ENCODE measurements at places on chromosomes 2 and 18.

- no peak for DNase-seq
Measured at GRCh38 chr2:150888337-150888736, 373.3 kb downstream of the RBM43 start.

- DNase-seq = no peak
Measured at GRCh38 chr18:31064130-31064529, 21.6 kb upstream of the DSC3 start.

DNA sequence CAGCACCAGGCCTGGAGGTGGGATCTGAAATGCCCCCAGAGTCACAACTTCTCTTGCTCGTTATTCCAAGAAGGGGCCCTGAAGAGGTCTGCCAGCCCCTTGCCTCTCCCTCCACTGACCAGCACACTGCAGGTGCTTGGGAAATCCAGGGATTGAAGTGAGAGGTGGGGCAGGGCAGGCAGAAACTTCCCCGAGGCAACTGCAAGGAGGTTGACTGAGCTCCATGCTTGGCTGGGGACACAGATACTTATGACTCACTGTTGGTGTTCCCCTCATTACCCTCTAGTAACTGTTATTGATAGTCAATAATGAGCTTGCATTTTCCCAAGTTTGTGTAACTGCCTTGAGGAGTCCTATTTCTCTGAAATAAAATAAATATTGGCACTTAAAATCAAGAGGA, 47.5 kb downstream of the MARCO start:
- no peak for DNase-seq

- DNase-seq = no peak
Measured at GRCh38 chr2:36438449-36438977, 82.9 kb downstream of the CRIM1 start.

DNA sequence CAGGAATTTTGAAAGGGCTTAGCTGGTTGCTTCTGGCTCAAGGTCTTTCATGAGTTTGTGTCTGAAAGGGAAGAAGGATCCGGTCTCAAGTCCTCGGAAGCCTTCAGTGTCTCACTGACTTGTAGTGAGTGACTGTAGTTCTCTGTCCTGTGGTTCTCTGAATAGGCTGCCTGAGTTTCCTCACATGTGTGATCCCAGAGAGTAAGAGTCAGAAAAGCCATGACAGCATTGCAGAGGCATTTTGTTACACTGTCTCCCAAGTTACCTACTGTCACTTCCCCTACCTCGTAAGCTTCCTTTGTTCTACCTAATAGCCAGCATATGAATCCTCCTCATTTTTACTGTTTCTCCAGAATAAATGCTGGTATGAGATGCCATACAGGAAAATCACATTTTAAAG, 709.1 kb upstream of the CHAC2 start:
- DNase-seq = no peak

- DNase-seq = no peak
Measured at GRCh38 chr2:216116418-216116817, 7.3 kb downstream of the XRCC5 start.

DNA sequence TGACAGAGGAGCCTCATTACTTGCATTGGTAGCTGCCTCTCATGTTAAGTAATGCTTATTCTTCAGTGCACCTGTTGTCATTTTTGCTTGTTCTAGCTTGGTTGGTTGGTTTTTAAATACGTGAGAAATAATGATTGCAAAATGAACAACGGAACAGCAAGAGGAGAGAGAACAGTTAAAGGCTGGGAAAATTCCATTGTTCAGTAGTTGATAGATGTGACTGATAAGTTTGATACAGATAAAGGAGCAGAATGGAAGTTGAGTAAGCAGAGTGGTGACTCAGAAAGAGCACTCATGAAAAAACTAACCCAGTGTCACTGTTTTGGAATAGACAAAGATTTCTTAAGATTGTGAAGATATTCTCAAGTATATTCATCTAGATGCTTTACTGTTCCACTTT, 50.5 kb downstream of the MTA3 start:
- no peak for DNase-seq

GRCh38 chr2:42239811-42240210, 70.7 kb downstream of the EML4 start:
- DNase-seq = no peak

GRCh38 chr18:335733-336132, 67.9 kb upstream of the THOC1 start:
- no peak for DNase-seq

- DNase-seq = no peak
Measured at GRCh38 chr2:228699400-228699799, 517.9 kb upstream of the SPHKAP start.

DNA sequence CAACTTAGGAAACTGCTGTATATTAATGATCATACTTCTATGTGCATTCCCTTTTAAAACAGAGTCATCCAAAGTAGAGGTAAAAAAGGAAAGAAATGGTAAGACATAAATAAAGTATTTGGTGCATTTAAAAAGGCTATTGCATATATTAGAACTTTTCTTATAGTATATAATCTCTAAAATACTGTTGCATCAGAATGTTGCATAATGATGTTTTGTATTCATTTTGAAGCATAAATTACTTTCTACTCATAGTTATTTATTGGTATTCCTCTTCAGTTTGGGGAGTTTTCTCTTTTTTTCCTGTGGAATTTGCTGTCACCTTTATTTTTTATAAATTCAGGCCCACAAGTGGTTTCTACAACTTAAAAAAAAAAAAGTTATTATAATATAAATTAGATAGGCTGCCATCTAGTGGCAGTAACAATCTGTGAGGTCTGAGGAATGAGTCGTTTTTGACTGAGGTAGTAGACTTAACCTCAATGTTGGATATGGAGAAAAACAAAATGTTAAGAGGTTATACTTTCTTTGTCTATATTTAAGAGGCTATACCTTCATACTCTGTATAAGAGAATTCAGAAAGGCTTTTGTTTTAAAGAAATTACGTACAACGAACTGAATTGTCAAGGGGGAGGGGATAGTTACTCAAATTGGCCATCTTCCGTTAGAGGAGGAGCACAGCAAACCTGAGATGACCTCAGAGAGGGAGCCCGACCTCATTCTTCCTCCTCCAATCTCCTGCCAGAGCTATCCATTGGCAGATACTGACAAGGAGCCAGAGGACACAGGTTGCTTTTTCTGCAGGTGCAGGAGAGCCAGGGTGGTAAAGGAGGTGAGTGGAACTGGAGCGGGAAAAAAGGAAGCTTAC, 23.8 kb downstream of the ANKAR start:
- DNase-seq = peak; percentile 70

GRCh38 chr2:151906633-151906998, 78.4 kb upstream of the ARL5A start:
- no peak for DNase-seq

All from CD4-positive, alpha-beta T cell treated with Interleukin-4 for 4 hours (primary cell).